Activated naive CD4-positive, alpha-beta T cell (primary cell): ENCODE measurements at places on chromosomes 3 and 15.

GRCh38 chr3:16960125-16960524 lies 75.4 kb downstream of the PLCL2 start:
- DNase-seq: no peak

DNA sequence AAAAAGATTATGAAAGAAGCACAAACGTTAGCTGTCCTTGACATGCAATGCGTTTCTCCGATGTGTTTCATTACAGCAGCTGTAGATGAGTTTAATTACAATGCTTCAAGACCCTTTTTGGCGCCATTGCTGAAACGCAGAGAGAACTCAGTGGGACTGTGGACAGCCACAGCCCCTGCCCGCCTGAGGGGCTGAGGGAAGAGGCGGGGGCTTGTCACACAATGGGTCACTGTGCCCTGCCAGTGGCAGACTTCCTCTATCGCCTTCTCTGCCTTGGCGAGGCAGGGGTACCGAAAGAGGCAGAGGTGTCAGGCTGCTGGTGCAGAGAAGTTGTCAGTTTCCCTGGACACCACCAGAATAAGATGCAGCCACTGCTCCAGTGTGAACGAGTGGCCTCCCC lies 252.0 kb downstream of the NR2F2 start:
- no peak for DNase-seq

DNA sequence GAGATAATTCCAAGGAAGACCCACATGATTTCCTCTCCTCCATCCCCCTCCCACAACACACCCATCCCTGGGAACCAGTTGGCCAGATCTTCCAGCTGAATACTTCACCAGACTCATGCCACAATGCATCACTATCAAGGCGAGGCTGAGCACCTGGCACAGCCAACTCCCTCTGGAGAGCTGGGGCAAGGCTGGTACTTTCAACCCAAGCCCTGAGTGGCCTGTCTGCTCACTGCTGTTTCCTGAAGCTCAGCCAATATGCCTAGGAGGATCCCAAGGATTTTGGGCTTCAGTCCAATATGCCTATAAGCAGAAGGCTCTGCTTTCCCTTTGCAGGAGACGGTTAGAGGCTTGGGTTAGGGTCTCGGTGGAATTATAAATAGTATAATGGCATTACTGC lies 90.9 kb upstream of the NEO1 start:
- no peak for DNase-seq

GRCh38 chr3:66555214-66555844 lies 54.5 kb upstream of the LRIG1 start:
- no peak for DNase-seq

DNA sequence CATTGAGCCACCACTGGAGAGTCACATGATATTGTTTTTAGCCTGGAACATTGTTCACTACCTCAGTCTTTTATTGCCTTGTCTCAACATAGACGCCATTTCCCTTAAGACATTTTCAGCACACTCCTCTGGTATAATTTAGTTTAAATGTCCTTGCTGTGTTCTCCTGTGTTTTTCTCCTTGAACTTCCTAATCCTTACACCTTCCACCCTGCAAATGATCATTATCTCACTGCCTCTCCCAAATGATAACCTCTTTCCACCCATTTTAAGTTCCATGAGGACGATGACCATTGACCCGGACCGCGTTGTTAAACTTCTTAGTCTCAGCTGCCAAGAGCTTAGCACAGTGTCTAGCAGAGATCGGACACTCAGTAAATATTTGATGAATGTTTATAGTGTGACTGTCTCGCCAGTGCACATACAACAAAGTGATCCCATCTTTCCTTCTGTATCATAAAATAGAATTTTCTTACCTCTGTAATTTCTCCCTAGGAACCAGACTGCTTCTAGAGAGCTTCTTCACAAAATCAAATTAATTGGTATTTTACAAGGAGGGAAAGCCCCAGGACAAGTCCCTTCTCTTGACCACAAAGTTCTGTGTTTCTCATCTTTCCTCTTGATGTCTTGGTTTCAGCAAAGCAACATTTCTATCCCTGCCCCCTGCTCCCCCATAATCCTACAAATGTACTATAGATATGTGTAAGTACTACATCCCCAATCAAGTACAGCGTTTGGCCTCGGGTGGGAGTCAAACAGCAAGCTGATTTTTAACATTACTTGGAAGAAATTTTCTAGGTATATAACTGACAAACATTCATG lies 429.6 kb downstream of the LPP start:
- DNase-seq: no peak

- DNase-seq: no peak
Observed at GRCh38 chr3:62184559-62184958, 188.8 kb downstream of the FEZF2 start.
